Sciatic nerve (tissue), 2 donors: ENCODE measurements at places on chromosomes 2 and 18.
A peak's percentile ranks its signal among the peaks of the same experiment; 100 is the strongest.

DNA sequence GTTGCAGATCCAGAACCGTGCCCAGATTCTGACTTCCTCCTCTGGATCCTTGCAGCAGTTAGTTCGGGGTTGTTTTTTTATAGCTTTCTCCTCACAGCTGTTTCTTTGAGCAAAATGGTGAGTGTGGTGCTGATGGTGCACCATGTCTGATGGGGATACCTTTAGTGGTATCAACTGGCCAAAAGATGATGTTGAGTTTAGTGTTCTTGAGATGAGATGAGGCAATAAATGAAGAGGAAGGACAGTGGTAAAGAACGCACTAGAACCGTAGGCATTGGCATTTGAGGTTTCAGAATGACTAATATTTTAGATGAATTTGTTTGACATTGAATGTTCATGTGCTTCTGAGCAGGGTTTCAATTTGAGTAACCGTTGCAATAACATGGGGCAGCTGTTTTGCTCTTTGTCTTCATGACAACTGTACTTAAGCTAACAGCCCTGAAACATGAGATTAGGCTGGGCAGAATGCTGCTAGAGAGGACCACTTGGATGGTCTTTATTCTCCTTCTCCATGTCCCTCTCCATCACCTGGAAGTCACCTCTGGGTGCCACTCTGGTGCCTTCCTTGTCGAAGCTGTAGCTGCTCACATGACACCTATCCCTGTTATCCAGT is 3.9 kb downstream of the CTLA4 start:
- no peak for DNase-seq

DNA sequence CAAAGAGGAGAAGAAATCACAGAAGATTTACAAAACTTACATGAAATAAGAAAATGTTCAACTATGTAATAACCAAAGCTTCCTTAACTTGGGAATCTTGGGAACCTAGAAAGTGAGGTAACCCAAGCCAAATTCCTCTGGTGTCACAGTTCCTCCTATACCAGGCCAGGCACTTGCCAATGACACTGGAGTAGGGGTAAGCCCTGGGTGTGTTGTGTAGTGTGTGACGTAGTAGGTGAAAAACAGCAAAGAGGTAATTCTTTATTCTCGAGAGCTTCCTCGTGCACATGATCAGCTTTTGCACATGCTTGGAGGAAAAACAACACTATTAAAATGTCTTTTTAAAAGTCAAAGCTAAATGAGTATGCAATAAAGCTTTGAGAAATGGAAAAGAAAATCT is 118.0 kb downstream of the METTL8 start:
- no peak for DNase-seq

GRCh38 chr2:42141687-42142546 is 27.2 kb upstream of the EML4 start:
- DNase-seq, result peak; percentile 81

- DNase-seq, result no peak
Measured at GRCh38 chr2:74525717-74526648, at the start of gene DQX1. TSS of gene DQX1 (minus strand) at chr2:74526231. CDS start at chr2:74525729, 502 bp downstream.

GRCh38 chr2:217523286-217523685 is 479.5 kb downstream of the TNS1 start:
- no peak for DNase-seq

- DNase-seq, result no peak
Measured at GRCh38 chr2:45070113-45070652, 60.9 kb upstream of the SIX2 start.

DNA sequence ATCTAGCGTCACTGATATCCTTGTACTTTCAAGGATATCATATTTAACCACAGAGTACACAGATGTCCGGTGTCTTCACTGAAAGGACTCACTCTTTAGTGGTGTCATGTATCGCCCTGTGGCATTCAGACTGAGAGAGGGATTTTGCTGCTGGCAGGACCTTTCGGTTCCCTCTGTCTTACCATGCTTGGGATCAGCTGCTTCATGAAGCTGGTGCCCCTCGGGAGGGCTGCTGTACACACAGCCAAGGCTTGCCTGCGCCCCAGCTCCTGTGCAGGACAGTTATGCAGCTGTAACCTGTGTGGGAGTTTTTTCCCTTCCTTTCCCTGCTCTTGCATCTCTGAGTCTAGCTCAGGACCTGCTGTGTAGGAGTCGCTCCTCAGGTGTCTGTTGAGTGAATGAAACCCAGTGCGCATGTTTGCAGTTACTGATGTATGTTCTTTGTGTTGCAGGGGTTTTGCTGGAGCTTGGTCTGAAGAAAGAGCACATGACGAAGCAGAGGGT is 64.4 kb downstream of the GREB1 start:
- DNase-seq, result no peak

- DNase-seq, result no peak
Measured at GRCh38 chr2:126864861-126865260, 33.8 kb upstream of the TEX51 start.

DNA sequence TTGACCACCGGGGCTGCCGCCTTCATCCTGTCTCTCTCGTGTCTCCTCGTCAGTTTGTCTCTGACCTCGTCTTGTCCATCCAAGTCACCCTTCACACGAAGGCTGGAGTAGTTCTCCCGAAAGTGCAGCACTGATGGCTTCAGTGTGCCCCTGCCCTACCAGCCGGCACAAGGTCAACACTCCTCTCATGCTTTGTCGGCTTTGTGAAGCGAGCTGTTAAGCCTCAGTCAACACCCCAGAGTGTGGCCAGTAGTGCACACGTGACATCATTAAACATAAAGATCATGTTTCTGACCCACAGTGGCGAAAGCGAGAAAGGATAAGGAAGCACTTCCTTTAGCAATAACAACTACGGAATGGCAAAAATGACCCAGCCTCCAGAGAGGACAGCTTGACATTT is 23.2 kb downstream of the ACKR3 start:
- DNase-seq, result no peak

- no peak for DNase-seq
Measured at GRCh38 chr2:172052000-172052983, 33.0 kb upstream of the DLX1 start.

- DNase-seq, result no peak
Measured at GRCh38 chr2:2464094-2464493, 133.0 kb upstream of the MYT1L start.
